Upper lobe of right lung (tissue), 1 donor: ENCODE measurements at places on chromosomes 3 and 15. TPM values are rescaled to one million over a fixed set of nuclear protein-coding genes. Genes with fewer than 3 reads are reported as not detected.

GRCh38 chr3:33165372-33165771 lies 51.6 kb downstream of the CRTAP start:
- DNase-seq, result no peak

GRCh38 chr3:130748467-130748861 lies 1.8 kb upstream of the PIK3R4 start:
- no peak for DNase-seq

DNA sequence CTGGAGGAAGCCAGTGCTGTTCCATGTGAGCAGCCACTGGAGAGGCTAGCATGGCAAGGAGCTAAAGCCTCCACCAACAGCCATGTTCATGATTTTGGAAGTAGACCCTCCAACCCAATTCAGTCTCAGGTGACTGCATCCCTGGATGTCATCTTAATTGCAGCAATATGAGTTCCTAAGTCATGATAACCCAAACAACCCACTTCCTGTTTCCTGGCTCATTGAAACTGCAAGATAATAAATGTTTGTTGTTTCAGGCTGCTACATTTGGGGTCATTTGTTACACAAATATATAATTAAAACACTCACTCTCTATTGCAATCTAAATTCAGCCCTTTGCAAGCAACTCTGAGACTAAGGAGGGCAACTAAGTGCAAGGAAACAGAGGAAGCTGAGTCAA lies 62.4 kb upstream of the SLC24A5 start:
- DNase-seq, result no peak

GRCh38 chr15:91021516-91022074 lies 799 bp downstream of the VPS33B start:
- DNase-seq, result no peak

HGD gene
- total RNA-seq, result 3.2 TPM

- no peak for DNase-seq
These were observed 11.2 kb upstream of the TXNRD3 start for GRCh38 chr3:126665959-126666657.

TRAT1 gene
- total RNA-seq, result 1.1 TPM

GRCh38 chr3:48024401-48024800 lies 8.2 kb upstream of the MAP4 start:
- no peak for DNase-seq

XYLB gene
- total RNA-seq, result 3.1 TPM

- DNase-seq, result no peak
These were observed 145.7 kb downstream of the PLCL2 start for GRCh38 chr3:17030438-17030837.

- DNase-seq, result no peak
These were observed 100.6 kb downstream of the DNAJB8 start for GRCh38 chr3:128366136-128366535.

GOLGA8Q gene
- 2.3 TPM for total RNA-seq

PLA2G4F gene
- total RNA-seq, result 104 TPM

GRCh38 chr3:53833700-53834099 lies 12.5 kb downstream of the CHDH start:
- no peak for DNase-seq

DNA sequence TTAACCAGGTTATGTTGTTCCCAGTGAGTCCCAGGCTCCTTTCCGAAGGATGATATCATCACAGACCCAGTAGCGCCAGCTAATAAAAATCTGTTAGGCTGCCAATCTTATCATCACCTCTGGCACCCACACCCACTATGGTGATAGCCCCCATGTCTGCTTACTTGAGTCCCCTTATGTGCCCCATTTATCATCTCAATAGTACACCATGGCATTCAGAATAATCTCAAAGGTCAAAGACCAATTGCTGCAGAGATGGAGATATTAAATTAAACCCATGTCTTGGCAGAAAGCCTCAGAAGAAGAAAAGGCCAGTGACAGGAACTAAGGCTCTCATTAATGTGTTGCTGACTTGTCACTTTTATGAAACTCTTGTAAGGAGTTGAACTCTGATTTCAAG lies 32.8 kb downstream of the CPNE4 start:
- no peak for DNase-seq

SPG11 gene
- total RNA-seq, result 97.6 TPM

CCDC54 gene
- not detected for total RNA-seq

- DNase-seq, result no peak
These were observed 259.9 kb upstream of the TMC3 start for GRCh38 chr15:81633889-81634288.

GRCh38 chr3:63896332-63897030 lies 15.7 kb downstream of the SCAANT1 start:
- no peak for DNase-seq

DNA sequence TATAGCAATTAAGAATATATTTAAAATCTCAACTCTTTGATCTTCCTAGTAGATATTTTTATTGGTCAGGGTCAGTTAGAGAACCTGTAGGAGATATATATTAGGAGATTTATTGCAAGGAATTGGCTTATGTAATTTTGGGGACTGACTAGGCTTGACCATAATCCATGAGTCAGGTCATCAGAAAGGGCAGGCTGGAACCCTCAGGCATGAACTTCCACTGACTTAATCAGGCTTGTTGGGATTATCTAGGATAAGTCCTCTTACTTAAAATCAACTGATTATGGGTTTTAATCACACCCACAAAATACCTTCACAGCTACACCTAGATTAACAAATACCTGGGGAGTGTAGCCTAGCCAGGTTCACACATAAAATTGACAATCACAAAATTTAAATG lies 156.1 kb downstream of the MYRIP start:
- DNase-seq, result no peak

CATSPER2 gene
- 3.3 TPM for total RNA-seq
